ENCODE measurements at places on chromosomes 3 and 15.

- no peak for DNase-seq
These were observed 45.0 kb upstream of the SPRED1 start for GRCh38 chr15:38207621-38208020.

- DNase-seq: no peak
These were observed 1.2 kb downstream of the PHC3 start for GRCh38 chr3:170180079-170180907.

- peak; percentile 28 for DNase-seq
These were observed 195.2 kb upstream of the DPPA4 start for GRCh38 chr3:109532257-109533216.

- DNase-seq: no peak
These were observed 75.7 kb downstream of the C3orf38 start for GRCh38 chr3:88225326-88226008.

DNA sequence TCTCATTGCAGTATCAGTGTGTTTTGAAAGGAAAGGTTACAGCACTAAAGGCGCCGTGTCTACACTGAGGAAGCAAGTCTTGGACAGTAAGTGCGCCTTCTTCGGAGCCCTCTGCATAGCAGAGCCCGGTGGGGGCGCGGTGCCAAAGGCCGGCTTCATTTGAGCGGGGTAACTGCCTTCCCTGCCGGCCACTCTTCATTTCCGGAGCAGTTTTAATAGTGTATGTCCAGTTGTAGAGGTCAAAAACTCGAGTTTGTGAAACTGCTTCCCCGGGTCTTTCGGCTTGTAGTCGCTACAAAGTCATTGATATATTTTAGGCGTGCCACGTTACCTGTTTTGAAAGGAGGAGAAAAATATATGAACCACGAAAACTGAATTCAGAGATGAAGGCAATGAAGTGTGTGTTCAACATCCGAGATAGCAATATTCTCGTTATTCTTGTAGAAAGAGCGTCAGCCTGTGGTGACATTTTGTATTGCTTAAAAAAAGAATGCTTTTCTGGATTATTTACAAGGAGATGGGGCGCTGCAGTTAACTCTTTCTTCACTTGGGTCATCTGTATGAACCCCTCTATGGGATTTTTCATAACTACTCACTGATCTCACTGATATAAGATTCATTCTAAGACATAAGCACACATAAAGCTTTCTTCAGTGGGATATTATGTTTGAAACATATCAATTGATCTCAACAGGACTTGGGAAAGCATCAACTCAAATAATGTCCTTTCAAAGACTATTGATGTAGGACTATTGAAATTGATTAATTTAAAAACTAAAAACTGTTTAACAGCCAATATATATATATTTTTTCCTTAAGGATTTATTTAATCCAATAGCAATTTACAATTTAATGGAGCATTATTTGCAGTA lies 3.0 kb downstream of the ALCAM start:
- DNase-seq: peak; percentile 36

DNA sequence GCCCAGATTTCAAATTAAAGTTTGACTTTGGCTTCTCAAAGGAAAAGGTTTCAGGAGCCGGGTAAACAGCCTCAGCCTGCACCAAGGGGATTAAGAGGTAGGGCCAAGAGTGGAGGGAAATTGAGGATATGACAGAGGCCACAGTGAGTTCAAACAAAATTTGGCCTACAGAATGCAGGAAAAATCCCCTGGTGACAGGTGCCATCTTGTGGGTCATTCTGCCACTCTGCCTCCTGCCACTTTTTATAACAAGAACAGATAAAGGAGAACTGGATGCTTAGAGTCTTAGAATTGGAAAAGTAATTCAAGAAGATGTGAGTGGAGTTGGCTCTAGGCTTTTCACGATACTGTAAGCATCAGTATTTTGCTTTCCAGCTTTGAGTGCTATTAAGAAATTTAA lies 253.2 kb downstream of the NR2F2 start:
- DNase-seq: no peak

DNA sequence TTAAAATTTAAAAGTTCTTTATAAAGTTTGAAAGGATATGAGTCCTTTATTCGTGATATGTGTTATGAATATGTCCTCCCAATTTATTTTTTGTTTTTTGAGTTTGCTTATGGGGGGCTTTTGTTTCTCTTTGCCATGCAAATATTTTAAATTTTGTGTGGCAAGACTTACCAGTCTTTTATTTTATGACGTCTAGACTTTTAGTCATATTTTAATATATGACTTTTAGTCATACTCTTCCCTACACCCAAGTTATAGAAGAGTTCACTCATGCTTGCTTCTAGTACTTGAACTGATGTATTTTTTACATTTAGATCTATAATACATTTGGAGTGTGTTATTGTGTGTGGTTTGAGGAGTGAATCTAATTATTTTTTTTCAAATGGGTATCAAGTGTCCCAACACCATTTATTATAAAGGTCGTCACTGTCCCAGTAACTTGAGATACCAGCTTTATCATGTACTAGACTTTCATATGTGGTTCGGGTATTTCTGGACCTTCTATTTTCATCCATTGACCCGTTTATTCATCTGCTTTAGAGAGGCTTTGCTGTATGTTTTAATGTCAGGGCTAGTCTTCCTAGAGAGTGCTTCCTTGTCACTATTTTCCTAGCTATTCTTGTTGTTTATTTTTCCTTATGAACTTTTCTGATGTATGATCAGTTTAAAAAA lies 755 bp downstream of the PARP15 start:
- DNase-seq: no peak

- DNase-seq: no peak
These were observed 81.9 kb upstream of the PLXNA1 start for GRCh38 chr3:126900859-126901540.

GRCh38 chr15:66298803-66299251 lies 5.5 kb downstream of the DIS3L start:
- DNase-seq: no peak

GRCh38 chr3:122964811-122965210 lies 62.8 kb downstream of the SEMA5B start:
- no peak for DNase-seq

- DNase-seq: no peak
These were observed 10.7 kb downstream of the COPB2 start for GRCh38 chr3:139378587-139379241.

DNA sequence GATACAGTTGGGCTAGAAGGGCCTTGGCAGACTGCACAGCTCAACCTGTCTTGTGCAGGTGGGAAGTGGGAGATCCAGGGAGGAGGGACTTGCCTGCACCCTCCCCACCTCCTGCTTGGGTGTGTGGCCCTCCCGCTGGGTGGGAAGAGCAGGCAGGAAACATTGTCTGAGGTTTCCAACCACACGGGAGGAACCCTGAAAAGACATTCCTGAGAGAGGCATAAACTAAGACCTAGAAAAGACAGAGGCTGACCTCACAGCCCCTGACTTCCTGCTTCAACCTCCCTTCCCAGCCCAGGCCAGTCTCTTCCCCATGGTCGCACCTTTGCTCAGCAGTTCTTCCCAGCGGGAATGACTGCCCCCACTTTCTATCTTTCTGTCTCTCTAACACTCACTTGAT lies 46.3 kb upstream of the INSYN1 start:
- no peak for DNase-seq

- DNase-seq: no peak
These were observed 11.5 kb upstream of the DNAJC13 start for GRCh38 chr3:132405609-132406299.
